Stimulated activated CD4-positive, alpha-beta T cell treated with anti-CD3 and anti-CD28 coated beads, TNF-alpha, amount 100 ng/mL, for 1 hour (primary cell): ENCODE measurements at places on chromosomes 3 and 15.

DNA sequence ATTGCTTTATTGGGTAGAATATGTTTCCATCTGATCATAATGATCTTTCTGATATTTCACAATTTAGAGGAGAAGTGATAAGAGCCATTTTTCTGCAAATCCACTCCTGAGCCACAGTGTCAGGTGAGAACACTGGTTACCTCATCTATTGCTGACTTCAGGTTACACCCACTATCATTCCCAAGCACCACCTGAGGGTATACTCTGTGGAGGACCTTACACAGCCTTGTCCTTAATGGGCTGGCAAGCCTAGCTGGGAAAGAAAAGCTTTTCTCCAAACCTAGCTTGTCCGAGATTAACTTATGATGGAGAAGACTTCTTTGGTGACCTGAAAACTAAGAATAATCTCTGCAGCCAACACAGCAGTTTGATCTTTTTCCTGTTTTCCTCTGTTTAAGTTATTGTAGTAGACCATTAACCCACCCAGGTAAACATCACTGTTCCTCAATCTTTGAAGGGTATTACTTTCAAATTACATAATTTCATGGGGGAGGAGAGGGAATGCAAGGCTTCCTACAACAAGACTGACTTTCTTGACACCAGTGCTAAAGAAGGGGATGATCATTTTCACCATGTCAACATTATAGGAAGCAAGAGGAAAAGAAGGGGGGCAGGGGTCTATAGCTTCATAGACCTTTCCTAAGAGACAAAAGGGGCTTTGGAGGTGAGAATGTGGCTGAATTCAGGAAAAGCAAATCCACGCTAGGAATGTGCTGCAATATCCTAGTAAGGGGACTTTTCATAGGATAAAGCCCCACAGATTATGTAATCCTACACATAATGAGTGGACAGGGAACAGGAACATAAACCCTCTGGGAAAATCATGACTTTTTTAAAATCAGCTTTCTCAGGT, 1.7 kb downstream of the NCEH1 start:
- DNase-seq = no peak

DNA sequence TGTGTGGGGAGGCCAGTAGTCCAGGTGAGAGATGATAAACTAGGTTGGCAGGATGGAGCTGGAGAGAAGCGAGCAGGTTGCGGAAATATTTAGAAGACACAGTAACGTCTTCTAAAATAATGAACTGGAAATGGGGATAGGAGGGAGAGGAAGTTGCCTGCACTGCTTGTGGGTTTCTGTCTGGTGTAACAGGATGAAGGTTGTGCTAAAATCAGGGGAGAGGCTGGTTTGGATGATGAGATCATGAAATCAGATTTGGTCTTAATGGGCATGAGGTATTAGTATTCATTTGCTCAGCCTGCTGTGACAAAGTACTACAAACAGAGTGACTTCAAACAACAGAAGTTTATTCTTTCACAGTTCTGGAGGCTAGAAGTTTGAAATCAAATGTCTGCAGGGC, 32.1 kb upstream of the TNFAIP8L3 start:
- DNase-seq = no peak

- no peak for DNase-seq
These were observed 174.7 kb downstream of the THSD4 start for GRCh38 chr15:71290002-71290401.

DNA sequence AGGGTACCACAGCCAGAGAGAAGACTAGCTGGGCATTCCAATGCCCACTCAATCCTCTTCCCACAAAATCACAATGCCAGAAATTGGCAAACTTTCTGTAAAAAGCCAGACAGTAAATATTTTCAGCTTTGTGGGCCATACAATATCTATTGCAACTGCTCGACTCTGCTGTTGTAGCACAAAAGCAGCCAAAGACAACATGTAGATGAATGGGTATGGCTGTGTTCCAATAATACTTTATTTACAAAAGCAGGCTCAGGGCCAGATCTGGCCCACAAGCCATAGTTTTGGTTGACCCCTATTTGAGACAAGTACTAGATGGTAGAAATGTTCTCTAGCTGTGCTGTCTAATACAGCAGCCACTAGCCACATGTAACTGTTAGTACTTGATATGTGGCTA, 330.9 kb downstream of the ERC2 start:
- no peak for DNase-seq

DNA sequence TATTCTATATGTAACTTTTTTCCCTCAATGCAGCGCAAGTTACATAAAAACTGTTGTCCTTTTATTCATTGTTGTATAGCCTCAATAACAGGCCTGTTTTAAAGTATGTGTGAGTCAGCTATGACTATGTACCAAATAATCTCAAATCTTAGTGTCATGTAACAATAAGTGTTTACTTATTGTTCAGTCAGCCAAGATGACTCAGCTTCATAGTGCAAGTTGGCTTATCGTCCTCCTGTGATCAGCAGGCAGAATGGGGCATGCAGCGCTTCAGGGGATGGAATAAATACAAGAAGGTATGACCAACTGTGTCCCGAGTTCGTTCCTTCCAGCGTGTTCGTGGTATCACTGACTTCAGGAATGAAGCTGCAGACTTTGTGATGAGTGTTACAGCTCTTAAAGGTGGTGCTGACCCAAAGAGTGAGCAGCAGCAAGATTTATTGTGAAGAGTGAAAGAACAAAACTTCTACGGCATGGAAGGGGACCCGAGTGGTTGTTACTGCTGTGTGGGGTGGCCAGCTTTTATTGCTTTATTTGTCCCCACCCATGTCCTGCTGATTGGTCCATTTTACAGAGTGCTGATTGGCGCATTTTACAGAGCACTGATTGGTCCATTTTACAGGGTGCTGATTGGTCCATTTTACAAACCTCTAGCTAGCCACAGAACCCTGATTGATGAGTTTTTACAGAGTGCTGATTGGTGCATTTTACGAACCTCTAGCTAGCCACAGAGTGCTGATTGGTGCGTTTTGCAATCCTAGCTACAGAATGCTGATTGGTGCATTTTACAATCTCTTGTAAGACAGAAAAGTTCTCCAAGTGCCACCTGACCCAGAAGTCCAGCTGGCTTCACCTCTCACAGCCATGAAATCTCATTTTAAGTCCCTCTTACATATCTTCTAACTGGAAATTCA, 1016.0 kb downstream of the MCTP2 start:
- no peak for DNase-seq

- DNase-seq = no peak
These were observed 13.5 kb downstream of the PLD1 start for GRCh38 chr3:171796625-171797264.

GRCh38 chr3:10546181-10546624, 40.8 kb upstream of the ATP2B2 start:
- no peak for DNase-seq

- no peak for DNase-seq
These were observed 60.6 kb downstream of the ZNF280D start for GRCh38 chr15:56672721-56673120.

- DNase-seq = no peak
These were observed 103.1 kb upstream of the TLE3 start for GRCh38 chr15:70200511-70201424.

- DNase-seq = no peak
These were observed 13.6 kb upstream of the COMMD2 start for GRCh38 chr3:149765762-149766334.

- no peak for DNase-seq
These were observed 44.3 kb downstream of the ATP1B3 start for GRCh38 chr3:141920701-141921100.

GRCh38 chr3:127013758-127014535, 31.0 kb downstream of the PLXNA1 start:
- DNase-seq = no peak

DNA sequence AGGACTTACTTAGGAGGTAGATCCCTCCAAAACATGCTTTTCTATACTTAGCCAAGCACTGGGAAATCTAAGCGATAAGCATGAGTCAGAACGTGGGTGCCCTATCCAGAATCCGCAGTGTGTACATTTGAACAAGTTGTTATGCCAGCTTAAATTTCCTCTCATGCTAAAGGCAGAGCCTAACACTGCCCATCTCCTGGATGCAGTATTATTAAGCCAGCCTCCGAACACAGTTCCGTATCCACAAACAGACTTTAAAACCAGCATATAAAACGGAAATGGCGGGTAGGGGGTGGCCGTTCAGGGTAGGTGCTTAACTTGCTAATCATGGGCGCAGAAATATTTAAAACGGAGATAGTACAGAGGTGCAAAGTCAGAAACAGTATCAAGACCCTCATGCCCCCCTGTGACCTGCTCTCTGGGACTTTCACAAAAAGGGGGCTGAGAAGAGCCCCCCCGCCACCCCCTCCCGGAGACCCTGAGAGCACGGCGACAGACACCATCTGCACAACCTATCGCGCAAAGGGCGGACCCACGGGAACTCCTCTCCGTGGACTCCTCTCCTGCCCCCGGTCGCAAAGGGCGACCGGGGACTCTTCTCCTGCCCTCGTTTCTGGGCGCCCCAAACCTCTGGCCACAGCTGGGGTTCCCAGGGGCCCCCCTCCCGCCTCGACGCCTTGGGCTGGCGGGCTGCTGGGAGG, 889 bp upstream of the LRRIQ4 start:
- DNase-seq = no peak

DNA sequence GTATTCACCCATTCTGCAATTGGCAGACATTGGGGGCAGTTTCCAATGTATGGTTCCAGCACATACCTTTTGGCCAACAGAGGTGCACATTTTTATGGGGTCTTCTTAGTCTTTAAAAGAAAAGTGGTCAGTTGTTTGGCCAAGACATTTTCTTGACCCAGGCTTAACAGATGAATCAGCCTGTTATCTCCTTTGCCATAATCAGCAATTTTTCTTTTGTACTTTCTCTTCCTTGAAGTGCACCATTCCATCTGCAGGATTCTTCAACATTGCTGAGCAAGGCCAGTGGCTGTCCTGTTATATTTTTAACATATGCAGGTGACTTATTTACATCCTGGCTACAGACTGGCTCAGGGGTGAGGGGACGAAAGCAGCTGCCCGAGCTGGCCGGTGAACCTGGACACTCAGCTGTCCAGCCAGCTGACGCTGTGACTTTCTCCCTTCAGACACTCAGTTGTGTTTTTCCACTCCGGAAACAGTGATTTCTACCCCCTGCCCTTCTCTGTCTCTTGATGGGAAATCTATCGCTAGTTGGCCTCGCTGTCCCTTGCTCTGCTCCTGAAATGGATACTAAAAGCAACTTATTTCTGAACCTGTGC, 96.5 kb upstream of the TNFAIP8L3 start:
- DNase-seq = no peak

- DNase-seq = no peak
These were observed 110.8 kb upstream of the RAD18 start for GRCh38 chr3:9074079-9074478.

GRCh38 chr3:111669926-111670630, 74.9 kb upstream of the ZBED2 start:
- no peak for DNase-seq

DNA sequence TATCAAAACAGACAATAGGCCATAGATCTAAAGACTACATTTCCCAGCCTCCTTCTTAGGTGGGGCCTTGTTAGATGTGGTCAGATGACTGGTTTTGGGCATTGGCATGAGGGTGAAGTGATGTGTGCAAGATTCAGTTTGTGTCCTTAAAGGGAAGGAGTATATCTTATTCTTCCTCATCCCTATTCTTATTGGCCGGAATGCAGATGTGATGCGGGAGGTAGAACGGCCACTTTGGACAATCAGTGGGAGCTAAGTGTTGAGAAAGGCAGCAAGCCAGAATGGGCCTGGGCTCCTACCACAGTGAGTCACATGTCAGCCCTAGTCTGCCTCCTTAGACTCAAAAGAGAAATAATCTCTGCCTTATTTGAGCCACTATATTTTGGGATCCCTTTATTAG, 89.8 kb upstream of the MEX3B start:
- no peak for DNase-seq

GRCh38 chr15:24318981-24319380, 356.6 kb upstream of the NPAP1 start:
- DNase-seq = no peak

DNA sequence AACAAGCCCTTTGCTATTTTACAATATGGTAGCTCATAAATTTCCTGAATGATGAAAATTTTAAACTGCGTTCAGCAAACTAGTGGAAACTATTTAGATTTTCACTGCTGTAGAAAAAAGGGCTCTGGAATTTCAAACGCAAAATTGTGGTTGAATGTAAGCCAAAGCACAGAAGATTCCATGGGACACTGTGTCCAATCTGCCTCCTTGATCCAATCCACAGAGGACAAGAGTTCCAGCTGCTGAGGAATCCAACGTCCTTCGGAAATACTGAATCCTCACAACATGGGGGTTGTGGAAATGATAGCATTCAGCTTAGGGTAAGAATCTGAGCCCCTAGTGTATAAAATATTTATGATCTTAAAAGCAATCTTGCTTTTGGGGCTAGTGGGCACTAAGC, 161.0 kb downstream of the PLD1 start:
- DNase-seq = no peak

GRCh38 chr15:27535445-27536129, 563.5 kb downstream of the OCA2 start:
- DNase-seq = no peak

- DNase-seq = no peak
These were observed 2.0 kb upstream of the PAK2 start for GRCh38 chr3:196737655-196738054.

DNA sequence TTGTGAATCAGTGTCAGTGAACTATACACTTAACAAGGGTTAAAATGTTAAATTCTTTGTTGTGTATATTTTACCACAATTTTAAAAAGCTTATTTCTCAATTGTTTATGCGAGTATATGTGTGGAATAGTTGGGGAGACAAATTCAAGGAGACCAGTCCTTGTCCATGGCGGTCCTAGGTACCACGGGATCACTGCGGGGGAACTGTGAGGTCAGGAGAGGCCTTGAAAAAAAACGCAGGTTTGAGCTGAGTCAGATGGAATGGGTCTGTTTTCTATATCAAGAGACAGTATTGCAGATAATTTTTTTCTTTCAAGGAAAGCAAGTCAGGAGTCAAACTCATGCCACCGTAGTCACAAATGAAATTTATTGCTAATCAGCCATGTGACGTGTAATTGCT, 18.5 kb downstream of the IGF1R start:
- no peak for DNase-seq

- no peak for DNase-seq
These were observed 908.4 kb downstream of the EPHA3 start for GRCh38 chr3:90015688-90016356.

- no peak for DNase-seq
These were observed 169.4 kb downstream of the MCTP2 start for GRCh38 chr15:94400526-94401298.

DNA sequence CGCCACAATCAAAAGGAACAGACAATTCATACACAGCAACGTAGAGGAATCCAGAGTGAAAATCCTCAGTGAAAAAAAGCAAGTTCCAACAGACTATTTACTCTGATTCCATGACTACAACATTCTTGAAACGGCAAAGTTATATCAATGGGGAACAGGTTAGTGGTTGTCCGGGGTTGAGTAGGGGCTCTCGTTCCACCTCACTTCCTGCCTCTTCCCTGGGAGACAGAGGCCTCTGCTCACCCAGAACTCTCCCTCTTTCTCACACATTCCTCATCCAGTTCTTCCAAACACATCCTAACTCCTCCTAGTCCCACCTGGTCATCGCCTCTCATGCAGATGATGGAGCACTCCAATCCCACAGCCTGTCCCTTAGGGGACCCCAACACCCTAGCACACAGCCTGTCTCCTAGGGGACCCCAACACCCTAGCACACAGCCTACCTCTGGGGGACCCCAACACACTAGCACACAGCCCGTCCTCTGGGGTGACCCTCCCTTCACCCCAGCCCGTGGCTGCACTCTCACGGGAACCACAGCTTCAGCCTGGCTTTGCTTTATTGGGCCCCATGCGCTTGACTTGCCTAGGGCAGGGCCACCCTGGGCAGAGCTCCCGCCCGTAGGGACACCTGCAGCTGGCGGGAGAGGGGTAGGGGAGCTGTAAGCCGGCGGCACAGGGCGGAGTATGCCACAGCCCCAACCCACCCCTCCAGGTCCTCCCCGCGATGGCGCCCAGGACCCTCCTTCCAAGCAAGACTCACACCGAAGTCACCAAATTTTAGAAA, 5.2 kb downstream of the OCA2 start:
- no peak for DNase-seq
